ENCODE measurements at places on chromosomes 6 and 20.

- no peak for DNase-seq
Observed at GRCh38 chr6:91083211-91083610, 496.3 kb upstream of the MAP3K7 start.

DNA sequence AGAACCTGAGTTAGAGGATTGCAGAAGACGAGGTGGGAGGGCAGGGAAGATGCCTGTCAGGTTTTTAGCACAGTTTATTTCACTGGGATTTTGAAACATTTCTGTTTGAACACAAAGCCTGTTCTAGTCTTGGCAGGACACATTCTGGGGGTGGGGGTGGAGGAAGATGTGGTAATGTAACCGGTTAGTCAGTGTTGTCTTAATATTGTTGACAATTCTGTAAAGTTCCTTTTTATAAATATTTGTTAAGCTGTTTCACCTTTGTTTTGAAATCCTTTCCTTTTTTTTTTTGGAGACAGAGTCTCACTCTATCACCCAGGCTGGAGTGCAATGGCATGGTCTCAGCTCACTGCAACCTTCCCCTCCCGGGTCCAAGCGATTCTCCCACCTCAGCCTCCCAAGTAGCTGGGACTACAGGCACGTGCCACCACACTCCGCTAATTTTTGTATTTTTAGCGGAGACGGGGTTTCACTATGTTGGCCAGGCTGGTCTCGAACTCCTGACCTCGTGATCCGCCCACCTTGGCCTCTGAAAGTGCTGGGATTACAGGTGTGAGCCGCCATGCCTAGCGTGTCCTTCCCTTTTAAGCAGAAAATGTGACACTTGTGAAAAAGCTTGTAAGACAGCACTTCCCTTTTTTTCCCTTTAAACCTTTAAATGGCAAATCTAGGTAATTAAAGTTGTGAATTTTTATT lies 20.2 kb downstream of the SLC9A8 start:
- DNase-seq: no peak

- peak; percentile 11 for DNase-seq
Observed at GRCh38 chr6:158605266-158605878, 39.2 kb downstream of the DYNLT1 start.

DNA sequence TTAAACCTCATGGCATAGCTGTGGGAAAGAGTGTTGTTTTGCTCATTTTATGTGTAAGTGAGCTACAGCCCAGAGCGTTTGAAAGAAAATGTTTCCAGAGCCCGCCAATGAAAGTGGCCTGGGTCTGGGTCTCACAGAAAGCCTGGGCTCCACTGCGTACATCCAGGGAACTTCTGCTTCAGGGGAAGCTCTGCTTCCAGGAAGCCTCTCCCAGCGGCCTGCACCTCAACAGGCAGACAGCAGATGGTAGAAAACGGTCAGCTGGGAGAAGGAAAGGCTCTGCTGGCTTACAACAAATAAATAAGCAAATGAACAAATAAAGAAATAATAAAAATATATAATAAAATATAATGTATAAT lies 270.5 kb upstream of the SUPT3H start:
- DNase-seq: no peak

GRCh38 chr6:145878591-145879295 lies 64.1 kb upstream of the FBXO30 start:
- DNase-seq: no peak

GRCh38 chr6:155373276-155373675 lies 59.0 kb upstream of the TFB1M start:
- DNase-seq: no peak

GRCh38 chr6:51167468-51167867 lies 348.8 kb downstream of the TFAP2B start:
- no peak for DNase-seq

DNA sequence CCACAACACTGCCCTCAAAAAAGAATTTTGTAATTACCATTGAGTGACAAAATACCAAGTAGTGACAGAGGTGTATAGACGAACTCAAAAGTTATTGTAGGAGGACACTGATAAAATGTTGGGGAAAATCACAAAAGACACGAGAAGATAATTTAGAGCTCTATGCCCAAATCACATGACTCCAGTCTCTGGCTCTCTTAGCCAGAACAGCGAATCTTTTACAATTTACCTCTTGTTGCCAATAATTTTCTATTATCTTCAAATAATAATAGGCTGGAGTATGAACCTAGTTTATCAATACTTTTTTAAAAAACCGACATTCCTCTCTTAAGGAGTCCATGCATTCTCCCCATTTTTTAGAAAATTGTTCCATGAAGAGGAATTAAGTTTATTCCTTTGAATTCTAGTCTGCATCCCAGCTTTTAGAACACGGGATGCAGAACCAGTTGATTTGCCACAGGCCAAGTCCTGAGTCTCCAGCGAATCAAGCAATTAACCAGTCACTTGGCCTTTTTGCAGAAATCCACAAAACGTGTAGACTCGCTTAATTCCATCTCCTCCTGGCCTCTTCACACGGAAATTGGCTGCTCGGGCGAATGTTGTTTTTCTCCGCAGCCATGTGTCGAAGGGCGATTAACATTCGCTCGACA lies 507 bp upstream of the RIPPLY2 start:
- DNase-seq: no peak

DNA sequence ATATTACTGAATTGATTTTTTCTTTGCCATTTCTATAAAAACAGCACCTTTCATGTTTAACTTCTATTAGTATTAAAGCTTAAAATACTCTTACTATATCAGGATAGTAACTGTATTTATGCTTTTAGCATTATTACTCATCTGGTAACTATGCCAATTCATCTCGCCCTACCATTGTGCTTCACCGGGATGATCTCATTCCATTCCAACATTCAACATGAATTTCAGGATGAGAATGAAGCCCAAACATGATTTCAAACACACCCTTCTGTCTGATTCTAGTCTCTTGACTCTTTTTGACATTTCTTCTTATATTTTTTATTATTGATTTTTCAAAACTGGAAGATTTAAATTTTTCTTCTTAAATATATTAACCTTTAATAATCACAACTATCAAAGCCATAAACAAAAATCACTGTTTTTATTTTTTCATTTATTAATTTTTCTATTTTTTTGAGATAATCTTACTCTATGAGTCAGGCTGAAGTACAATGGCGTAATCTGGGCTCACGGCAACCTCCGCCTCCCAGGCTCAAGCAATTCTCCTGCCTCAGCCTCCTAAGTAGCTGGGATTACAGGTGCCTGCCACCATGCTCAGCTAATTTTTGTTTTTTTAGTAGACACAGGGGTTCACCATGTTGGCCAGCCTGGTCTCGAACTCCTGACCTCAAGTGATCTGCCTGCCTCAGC lies 46.7 kb downstream of the GJA1 start:
- no peak for DNase-seq

- no peak for DNase-seq
Observed at GRCh38 chr6:34241351-34242215, 4.9 kb downstream of the HMGA1 start.

DNA sequence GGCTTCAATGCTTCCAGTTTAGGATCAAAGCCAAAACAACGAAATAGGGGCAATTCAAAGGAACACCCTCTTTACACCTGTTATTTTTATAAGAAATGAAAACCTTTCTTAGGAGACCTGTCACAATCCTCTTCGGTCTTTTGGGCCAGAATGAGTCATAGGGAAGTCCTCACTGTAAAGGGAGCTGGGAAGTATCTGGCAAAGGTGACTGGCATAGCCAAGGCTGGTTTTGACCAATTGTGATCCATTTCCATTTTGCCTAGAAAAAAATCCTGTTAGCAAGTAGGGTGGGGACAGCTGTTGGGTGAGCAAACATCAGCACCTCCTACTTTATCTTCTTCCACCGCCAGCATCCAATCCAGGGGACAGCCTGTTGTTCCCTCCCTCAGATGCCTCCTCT lies 343.2 kb upstream of the SULF2 start:
- no peak for DNase-seq

DNA sequence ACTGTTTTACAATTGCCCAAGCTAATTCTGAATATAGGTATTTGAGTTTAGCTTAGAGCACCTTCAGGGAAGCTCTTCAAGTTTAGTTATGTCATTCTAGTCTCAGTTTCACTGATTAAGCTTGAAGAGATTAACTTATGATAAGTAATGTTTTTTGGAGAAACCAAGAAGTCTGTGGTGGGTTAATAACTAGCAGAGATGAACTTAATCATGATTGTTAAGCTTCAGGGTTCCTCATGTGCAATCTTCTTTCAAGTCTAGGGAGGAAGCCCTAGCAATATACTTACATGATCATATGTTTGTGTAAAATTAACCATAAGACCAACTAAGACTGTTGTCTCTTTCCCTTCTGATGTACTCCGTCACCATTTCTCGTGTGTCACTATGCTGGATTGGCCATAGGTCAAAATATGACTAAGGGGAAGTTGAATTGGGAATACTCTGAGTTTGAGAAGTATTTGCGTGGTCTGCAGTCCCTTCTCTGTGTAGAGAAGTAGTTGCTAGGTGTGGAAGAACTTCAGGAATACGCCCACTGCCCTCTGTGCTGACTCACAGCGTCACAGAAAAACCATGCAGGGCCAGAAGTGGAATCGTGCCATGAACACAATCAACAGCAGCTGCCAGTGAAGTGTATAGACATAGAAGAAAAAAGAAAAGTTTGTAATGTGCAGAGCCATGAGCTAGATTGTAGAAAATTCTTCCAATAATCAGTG lies 88.3 kb downstream of the SH3BGRL2 start:
- DNase-seq: no peak

DNA sequence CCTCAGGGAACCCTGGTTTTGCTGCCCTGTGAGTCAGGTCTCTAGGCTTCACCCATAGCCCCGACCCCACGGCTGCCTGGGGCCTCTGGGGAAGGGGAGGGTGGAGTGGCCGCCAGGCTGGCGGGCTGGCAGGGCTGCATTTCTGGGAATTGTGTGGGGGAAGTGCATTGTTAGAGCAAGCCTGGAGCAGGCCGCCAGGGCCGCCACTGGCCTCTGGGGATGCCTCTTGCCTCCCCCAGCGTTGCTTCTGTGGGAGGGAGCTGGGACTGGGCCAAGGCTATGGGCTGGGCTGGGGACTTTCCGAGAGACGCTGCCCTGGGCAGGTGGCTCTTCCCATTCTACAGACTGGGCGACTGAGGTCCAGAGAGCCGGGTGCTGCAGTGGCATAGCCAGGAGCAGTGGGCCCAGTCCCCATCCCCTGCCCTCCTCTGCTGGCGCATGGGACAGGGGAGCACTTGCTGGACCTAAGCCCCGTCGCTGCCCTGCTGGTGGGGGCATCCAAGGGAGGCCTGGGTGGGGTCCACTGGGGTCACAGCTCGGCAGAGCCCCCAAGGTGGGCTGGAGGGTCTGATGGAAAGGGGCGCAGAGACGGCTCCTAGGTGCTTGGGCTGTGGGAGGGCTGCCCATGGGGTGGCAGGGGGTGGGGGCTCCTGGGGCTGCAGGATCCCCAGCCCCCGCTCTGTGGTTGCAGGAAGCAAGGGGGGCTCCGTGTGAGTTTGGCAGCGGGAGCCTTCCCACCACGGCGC lies 6.6 kb upstream of the SOX18 start:
- DNase-seq: no peak

DNA sequence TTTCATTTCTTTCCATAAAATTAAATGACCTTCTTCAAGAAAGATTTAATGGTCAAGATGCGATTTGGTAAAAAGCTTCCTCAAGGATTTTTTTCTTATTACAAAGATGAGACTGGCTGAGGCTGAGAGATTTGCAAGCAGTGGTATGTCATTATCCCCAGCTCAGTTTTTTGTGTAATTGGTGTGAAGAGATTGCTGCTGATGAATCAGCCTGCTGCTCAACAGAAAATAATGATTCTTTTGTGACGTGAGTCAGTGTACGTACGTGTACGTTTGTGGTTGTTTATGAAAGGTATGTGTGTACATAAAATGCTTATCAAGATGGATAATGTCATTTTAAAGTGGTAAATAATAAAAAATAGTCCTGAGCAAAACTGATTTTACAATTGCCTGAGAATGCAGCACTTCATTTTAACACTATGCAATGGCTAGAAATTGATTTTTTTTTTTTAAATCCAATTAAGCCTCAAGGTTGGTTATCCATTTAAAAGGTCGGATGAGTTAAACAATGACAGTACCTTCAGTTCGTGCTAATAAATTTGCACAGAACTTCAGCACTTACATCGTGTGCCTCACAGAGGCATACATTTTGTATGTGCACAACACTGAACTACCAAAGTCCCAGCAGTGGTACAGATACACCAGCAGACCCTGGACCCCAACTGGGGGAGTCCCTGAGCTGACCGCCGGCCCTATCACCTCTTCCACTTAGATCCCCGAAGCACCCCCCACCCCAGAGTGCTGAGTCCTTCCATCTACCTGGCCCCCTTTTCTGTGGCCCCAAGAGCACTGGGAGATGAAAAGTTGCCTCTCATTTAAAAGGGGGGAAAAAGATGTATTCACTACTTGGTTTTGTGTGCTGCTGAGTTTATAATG lies 9.7 kb upstream of the NPEPL1 start:
- DNase-seq: no peak

GRCh38 chr20:51497542-51498467 lies 44.7 kb downstream of the NFATC2 start:
- peak; percentile 73 for DNase-seq

DNA sequence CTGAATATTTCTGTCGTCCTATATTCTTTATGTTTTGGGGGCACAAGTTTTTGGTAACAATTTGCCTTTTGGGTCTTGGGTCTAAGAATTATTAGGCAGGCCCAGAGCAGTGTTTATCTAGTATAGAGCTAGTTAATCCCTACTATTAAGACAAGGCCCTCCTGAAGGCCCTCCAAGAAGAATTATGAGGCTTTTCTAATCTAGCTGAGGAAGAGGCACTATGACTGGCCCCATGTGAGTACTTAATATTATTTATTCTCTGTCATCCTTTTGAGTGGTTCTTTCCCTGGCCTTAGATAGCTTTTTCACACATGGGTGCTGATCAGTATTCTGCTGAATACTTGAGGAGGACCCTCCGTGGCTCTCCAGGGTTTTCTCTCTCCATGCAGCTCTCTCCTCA lies 25.1 kb downstream of the CHMP4B start:
- DNase-seq: no peak

Data from CD8-positive, alpha-beta memory T cell (primary cell).